ENCODE measurements at places on chromosomes 7 and 10.

- DNase-seq, result no peak
Measured at GRCh38 chr7:74097937-74098614, 14.5 kb downstream of the LIMK1 start.

DNA sequence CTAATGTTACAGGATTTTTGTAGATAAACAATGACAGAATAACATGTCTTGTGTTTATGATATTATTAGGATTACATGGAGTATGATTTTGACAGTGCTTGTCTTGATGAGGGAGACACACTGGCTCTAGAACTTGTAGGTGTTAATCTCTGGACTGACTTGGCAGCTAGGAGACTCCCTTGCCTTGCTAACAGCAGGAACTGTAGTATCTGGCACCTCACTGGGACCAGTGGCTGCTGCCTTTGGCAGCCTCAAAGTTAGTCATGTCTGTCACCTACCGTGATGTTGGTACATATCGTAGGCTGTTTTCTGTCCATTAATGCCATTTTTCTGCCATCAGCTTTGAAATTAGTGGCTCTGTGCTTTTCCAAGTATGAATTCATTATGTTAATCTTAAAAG, 261.5 kb downstream of the CDK14 start:
- DNase-seq, result peak; percentile 22

- DNase-seq, result no peak
Measured at GRCh38 chr10:112779025-112779770, 170.8 kb upstream of the TCF7L2 start.

GRCh38 chr10:10785627-10786026, 232.0 kb upstream of the CELF2 start:
- DNase-seq, result no peak

GRCh38 chr7:92987095-92987494, 130.7 kb downstream of the SAMD9 start:
- DNase-seq, result no peak

GRCh38 chr7:114722562-114722961, 199.3 kb upstream of the MDFIC start:
- DNase-seq, result no peak

DNA sequence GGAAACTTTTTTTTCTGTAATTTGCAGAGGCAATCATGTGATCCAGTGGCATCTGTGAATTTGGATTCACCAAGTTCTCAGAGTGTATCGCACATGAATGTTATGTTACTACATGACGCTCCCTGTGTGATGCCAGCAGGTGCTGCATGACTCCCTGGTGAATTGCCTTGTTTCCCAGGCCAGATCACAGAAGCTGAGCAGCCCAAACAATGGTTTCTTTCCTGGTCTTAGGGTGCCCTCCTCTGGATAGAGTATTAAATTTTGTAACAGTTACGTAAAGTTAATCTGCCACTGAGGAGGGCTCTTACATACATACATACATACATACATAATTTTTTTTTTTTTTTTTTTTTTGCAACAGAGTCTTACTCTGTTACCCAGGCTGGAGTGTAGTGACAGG, 3.6 kb downstream of the ZSCAN21 start:
- DNase-seq, result peak; percentile 77

DNA sequence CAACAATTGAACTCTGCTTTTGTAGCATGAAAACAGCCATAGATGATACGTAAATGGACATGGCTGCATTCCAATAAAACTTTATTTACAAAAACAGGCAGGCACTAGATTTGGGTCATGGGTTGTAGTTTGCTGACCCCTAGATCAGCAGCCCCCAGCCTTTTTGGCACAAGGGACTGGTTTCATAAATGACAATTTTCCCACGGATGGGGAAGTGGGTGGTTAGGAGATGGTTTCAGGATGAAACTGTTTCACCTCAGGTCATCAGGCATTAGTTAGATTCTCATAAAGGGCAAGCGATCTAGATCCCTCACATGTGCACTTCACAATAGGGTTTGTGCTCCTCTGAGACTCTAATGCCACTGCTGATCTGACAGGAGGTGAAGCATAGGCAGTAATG, 16.5 kb upstream of the ANK3 start:
- no peak for DNase-seq

DNA sequence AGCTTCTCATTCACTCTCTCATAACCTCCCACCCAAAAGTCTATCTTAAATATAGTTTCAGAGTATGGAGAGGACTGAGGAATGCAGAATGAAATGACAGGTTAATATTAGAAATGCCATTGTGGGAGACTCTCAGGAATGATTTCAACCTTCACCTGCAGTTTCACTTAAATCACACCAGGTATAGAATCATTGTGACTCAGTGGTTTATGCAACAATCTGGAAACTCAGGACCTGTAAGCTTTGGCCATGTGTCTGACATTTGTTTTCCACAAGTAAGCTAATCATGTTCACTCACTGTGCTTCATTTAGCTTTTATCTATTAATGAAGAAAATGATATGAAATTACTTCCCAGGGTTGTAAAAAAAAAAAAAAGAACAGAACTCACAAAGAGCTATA, 8.7 kb upstream of the PTPN12 start:
- DNase-seq, result no peak

DNA sequence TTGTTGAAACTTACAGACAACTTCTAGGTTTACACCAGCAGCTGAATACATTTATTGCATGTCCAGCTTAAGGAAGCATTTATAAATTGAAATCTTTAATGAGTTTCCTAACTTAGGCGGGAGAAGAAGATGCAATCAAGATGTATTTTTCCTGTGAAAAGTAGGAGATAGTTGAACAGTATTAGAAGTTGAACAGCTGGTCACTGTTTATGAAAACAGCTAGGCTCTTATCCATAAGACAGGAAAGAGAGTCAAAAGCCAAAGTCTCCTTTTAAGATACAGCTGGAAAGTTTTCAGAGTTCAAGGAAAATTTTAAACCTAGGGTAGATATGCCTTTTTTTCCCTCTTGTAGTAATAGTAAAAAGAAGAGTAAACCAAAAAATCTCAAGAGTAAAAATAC, 236.1 kb upstream of the FERD3L start:
- DNase-seq, result no peak

- DNase-seq, result no peak
Measured at GRCh38 chr7:96244244-96244991, 77.5 kb downstream of the SLC25A13 start.

- no peak for DNase-seq
Measured at GRCh38 chr7:6730343-6730633, 23.5 kb upstream of the ZNF12 start.

DNA sequence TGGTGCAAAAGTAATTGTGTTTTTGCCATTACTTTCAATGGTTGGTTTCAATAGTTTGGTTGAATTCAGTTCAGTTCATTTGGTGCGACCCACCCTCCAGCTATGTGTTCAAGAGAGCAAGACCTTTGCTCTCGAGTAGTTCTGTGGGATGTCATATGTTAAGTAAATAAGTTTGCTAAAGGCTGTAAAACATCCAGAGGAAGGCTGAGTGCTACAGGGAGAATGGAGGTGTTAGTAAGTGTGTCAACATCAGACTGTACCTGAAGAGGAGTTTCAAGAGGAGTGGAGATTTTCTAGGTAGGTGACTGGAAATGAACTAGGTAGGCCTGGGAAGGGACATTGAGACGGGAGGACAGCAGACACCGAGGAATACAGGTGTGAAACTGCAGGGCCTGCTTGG, 147.7 kb downstream of the SH2D4B start:
- DNase-seq, result no peak

GRCh38 chr7:118195837-118196474, 12.0 kb downstream of the LSM8 start:
- DNase-seq, result peak; percentile 70

- DNase-seq, result no peak
Measured at GRCh38 chr7:129642871-129643549, 31.5 kb downstream of the NRF1 start.

DNA sequence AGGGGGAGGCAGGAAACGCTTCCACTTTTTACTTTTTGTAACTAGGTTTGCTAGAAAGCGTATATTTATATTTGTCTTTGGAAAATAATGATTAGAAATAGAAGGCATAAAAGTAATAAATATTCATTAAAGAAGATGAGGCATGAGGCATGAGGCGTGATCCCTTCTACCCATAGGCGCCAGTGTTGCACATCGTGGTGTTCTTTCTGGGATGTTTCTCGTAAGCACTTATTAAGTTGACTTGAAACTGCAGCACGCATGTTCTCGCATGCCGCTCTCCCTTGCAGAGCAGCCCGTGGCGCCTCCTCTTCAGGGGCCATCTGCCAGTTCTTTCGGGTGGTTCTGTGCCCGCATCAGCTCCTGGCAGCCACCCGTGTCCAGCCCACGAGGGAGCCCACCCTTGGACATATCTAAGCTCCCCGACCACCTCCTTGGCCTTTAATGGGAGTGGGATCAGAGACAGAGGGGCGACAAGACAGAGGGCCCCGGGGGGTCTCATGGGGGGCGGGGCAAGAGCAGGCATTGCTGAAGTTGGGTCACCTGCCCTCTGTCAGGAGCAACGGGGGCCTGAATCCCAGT, 28.5 kb upstream of the CSGALNACT2 start:
- DNase-seq, result no peak

- peak; percentile 30 for DNase-seq
Measured at GRCh38 chr10:79995979-79996634, 47.2 kb upstream of the SFTPD start.

- no peak for DNase-seq
Measured at GRCh38 chr7:3300221-3300650, 816 bp upstream of the SDK1 start.

- DNase-seq, result no peak
Measured at GRCh38 chr7:88546808-88547207, 212.7 kb upstream of the ZNF804B start.

DNA sequence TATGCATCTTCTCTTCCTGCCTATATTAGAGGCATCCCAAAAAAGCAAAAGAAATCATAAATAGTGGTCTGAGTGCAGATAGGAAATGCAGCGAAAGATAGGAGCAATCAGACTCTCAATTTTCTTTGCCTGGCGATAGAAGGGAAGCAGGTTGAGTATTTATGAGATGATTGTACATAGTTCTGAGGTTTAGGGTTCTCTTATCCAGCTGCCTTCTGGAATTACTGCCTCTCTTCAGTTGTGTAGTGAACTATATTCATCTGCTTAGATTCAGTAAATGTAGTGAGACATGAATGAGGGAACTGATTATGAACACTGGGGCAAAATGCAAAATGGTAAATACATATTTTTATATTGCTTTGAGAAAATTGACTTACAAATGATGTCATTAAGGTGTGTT, 93.0 kb upstream of the CYP26C1 start:
- no peak for DNase-seq

DNA sequence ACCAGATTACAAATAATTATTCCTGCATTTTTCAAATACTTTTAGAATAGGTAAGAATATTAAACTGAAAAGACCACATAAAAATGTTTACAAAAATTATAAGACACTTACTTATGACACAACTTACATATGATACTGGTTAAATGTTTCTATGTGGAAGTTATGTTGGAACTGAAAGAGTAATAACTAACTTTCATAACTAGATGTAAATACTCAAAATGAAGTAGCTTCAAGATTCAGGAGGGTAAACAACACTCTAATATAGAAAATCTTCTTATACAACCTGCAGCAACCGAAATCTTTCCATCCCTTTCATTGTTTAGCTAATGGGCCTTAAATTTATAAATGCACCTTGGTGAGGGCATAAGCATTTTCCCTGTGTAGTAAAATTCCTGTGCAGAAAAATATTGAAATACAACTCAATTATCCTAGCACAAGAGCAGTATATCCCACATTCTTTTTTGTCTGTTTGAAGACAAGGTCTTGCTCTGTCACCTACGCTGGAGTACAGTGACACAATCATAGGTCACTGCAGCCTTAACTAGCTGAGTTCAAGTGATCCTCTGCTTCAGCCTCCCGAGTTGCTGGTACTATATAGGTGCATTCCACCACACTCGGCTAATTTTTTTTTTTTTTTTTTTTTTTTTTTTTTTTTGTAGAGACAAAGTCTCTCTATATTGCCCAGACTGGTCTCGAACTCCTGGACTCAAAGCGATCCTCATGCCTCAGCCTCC, 14.8 kb upstream of the RNF148 start:
- DNase-seq, result no peak

- peak; percentile 45 for DNase-seq
Measured at GRCh38 chr10:11472158-11472753, 139.2 kb downstream of the USP6NL start.

- no peak for DNase-seq
Measured at GRCh38 chr7:90552521-90552920, 43.6 kb upstream of the CDK14 start.

DNA sequence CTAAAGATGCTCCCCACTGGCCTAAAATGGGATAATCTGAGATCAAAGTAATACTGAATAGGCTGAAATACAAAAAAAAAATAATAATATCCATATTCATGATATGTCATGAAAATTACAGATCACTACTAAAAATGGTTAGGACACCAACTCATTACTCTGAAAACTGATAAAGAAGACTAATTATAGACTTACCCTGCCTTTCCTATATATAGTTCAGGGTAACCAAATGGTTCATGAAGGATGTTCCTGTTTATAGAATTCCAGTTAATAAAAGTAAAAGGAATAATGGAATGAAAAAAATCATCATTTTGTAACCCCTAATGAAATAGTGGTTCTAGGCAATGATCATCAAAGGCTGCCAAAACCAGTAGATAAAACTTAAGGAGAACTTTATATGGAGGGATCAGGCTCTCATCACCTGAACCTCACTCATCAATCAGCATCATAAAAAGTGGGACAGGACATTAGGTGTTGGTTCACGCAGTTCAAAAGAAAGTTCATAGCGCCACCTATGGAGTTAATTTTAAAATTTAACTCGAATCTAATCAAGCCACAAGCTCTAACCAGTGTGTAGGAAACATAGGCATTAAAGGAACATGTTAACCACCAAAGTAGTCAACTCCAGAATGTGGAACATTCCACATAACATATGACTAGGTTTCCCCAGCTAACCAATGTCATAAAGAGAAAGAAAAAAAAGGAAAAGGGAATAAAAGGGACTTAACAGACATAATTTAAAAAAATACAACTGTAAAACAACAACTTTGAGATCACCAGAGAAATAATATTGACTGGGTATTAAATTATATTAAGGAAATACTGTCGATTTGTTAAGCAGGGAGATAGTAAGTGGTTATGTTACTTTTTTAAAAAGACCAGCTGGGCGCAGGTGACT, 35.7 kb downstream of the P4HA1 start:
- DNase-seq, result peak; percentile 45

GRCh38 chr10:89870936-89871335, 169.5 kb downstream of the KIF20B start:
- DNase-seq, result no peak

- DNase-seq, result no peak
Measured at GRCh38 chr10:112246-112645, 23.0 kb upstream of the ZMYND11 start.

DNA sequence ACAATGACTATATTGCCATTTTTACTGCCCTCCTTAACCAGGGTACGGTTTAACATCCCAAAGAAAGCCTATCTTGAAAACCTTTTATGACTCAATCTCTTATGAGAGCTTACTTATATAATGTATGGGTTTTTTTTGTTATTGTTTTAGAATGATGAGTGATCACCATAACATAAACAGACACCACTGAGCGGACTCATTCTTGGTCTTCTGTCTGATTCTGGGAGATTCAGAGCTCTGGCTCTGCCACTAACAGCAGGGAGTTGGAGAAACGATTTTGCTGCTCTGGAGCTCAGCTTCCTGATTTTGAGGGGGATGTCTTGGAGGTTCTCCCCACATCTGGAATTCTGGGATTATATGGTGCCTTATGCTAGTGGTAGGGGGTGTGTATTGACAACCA, 244.1 kb downstream of the FRMD4A start:
- DNase-seq, result no peak

Measured in NCI-H1694 treated with DMSO at 0.1 percent for 48 hours (cell line).